8988T (cell line): ENCODE measurements at places on chromosomes 2 and 18.
A peak's percentile ranks its signal among the peaks of the same experiment; 100 is the strongest.

DNA sequence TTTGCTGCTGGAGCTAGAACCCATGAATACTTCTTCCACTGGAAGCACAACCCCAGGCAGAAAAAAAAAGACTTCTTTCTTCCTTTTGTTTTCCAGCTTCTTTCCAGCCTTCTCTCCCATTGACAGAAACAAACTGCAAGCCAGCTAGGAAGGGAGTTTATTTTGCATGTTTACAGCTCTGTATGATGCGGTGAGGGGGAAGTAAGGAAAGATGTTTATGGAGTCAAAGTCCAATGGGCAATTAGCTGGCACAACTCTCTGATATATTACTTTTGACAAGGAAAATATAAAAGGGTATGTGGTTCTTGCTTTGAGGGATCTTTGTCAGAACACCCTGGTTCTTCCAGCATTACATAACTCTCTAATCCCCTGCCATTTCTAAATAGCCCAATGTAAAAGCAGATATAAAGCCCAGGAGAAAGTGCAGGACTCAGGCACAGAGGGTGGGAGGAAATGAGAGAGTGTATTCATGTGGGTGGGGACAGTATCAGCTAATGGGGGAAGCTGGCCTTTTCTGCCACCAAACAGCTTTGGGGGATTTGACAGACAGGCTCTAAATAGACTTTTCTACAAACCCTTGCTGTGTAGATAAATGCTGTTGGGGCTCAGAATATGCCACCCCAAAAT, 9.3 kb upstream of the NMS start:
- no peak for DNase-seq

- no peak for DNase-seq
These were observed at the start of gene MC4R for GRCh38 chr18:60372596-60372995. Gene MC4R, minus strand, starts transcription at chr18:60372775. Its CDS starts 426 bp downstream, at chr18:60372349.

- no peak for DNase-seq
These were observed 117.4 kb downstream of the FAM210A start for GRCh38 chr18:13608791-13609532.

GRCh38 chr2:9335322-9335832, 88.0 kb downstream of the ITGB1BP1 start:
- DNase-seq: no peak

GRCh38 chr2:17573085-17573803, 32.7 kb downstream of the VSNL1 start:
- DNase-seq: no peak

GRCh38 chr2:100856732-100857131, 36.8 kb downstream of the NPAS2 start:
- DNase-seq: no peak

GRCh38 chr2:145806546-145806945, 1286.6 kb upstream of the ZEB2 start:
- no peak for DNase-seq

- no peak for DNase-seq
These were observed 79.6 kb upstream of the LCLAT1 start for GRCh38 chr2:30367232-30368070.

GRCh38 chr2:12488352-12489318, 228.1 kb upstream of the TRIB2 start:
- no peak for DNase-seq

DNA sequence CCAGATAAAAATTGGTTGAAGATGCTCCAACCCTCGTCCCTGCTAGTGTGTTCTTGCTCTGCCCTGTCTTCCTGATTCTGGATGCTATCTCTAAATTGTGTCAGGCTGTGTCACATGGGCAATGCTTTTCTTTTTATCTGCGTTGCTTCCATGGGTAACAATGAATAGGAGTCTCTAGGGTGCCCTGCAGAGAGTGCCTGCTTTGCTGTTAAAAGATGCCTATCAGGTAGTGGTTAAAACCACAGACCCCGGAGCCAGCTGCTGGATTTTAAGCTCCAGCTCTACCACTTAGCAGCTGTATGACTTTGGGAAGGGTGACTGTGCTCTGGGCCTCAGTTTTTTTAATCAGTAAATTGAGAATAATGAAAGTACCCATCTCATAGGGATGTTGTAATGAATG, 340.3 kb downstream of the PLCL1 start:
- DNase-seq: no peak

DNA sequence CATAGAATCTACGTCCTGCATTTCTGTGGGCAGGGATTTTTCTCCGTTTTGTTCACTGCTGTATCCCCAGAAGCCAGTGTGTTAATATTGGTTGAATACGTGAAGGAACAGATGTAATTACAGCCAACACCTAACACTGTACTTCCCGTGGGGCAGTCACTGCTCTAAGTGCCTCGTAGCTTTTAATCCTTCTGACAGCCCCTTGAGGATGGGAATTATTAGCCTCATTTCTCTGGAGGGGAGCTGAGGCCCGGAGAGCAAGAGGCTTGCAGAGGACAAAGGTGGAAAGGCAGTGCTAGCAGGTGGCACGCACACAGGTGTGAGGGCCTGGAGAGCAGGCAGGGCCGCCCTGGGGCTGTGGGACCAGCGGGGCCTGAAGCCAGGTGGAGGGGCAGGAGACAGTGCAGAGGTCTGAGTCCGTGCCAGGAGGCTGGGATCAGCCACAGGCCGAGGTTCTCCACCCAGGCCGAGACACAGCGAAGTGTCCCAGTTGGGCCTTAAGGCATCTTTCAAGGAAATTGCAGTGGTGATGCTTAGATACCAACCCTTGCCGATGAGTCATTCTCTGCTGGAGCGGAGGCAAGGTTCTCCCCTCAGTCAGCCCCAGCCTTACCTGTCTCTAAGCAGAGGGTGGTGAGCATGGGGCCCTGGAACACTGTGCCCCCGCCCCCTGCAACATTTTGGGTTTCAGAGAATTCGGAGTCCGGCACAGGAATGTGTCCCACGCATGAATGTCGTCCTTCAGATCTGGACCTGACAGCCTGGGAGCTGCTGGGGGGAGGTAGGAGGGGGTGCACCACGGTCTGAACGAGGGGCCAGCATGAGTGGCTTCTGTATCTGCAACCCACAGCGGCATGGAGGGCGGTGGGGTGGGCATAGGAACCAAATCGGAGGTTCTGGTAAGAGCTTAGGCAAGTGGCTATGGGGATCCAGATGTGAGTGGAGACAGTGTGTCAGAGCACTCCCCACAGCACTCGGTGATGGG, 122.6 kb downstream of the GBX2 start:
- no peak for DNase-seq

GRCh38 chr2:217261452-217261851, 401.6 kb upstream of the TNP1 start:
- no peak for DNase-seq

DNA sequence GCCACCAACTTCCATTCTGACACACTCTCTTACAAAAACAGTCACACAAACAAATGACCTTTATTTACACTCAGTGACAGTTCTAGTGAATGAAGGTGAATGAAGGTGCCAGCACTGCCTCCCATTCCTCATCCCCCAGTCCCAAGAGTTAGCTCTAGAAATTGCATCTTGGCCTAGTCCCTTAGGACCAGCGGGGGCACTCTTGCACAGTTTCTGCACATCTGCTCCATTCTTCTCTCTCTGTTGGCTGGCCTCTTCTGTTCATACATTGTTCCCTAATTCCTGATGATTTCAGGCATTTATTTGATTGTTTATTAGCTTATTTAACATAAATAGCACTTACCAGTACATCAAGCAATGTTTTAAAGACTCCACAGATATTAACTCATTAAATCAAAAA, 30.9 kb downstream of the GAREM1 start:
- DNase-seq: peak; percentile 18

GRCh38 chr2:17149945-17150344, 368.3 kb downstream of the RAD51AP2 start:
- DNase-seq: no peak

DNA sequence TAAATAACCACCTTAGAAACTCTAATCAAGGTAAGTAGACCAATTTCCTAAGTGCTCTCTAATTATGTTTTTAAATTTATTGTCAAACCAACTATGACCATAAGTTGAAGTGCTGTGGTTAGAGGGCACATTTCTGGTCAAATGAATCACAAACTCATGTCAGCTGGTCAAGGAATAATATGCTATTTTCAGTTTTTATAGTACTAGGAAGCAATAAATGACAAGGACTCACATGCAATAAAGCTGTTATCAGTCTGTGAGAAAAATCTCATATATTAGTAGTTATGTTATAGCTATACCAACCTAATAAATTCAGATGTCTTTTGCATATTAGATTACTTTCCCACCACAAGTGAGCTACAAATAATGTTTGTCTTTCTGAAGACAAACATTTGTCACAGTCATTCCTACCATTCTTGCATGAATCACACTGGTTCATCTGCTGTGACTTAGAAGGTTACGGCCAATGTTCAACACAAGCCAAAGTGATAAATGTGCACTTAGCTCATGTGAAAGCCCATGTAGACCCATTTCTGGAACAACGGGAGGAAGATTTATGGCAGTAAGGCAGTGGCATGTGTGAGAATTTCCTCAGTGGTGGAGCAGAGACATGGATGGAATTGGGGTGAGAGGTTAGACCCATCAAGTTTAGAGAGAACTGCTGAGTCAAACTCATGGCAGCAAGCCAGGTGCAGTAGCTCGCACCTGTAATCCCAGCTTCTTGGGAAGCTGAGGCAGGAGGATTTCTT, 27.4 kb upstream of the CCNYL1 start:
- no peak for DNase-seq

DNA sequence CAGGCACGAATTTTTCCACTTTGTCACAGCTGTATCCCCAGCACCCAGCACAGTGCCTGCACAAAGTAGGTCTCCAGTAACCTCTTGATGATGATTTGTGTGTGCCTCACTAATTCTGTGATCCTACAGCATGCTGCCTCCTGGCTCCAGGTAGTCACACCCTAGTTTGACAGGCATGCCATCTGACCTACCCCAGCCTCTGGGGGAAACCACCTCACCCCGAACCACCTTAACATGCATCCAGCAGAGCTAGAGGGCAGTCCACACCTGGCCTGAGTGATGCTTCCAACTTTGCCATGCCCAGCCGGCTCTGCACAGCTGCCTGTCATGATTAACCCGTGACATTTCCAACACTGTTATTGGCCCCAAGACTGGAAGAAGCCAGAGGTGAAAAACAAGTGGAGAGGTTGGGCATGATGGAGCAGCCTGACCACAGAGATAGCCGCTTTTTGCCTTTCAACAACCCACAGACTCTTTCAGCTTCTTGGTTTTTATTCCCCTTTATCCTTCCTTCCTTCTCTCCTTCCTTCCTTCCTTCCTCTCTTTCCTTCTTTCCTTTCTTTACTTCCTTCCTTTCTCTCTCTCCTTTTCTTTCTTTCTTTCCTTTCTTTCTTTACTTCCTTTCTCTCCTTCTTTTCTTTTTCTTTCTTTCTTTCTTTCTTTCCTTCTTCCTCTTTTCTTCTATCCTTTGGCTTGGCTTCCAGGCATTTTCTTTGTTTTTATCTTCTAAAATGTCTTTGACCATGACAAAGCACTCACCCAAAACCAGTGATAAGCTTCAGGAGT, 294.4 kb upstream of the SIX2 start:
- no peak for DNase-seq

DNA sequence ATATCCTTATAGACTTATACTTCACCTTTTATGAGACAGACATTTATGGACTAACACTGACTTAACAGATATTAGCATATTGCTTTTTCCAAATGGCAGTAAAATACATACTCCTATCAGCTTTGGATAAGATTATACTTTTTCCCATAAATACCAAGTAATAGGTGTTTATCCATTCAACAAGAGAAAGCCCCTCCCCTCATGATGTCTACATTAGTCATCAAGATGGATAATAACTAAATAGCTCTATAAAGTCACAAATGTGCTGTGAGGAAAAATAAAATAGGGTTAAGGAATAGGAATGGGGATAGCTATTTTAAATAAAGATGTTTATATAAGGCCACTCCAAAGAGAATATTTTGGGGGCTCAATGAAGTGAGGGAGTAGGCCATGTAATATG, 39.4 kb downstream of the CSRNP3 start:
- no peak for DNase-seq

DNA sequence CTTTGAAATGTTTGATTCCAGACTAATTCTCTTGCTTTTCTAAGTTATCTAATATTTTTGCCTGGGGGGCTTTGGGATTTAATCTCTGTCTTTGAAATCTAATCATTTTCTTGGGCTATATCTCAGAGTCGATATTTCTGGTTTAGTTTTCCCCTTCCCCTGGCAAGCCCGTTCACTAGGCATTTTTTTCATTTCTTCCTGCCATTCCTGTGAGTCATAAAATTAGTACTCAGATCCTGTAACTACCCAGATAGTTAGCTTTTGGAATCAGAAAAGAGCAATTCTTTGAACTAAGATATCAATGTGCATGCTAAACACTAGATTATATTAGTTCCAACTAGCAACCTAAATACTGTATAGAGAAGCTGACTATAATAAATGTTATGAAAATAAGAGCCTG, 29.4 kb upstream of the RNF149 start:
- no peak for DNase-seq

GRCh38 chr2:23533338-23533695, 148.3 kb downstream of the KLHL29 start:
- no peak for DNase-seq

- no peak for DNase-seq
These were observed 198.3 kb upstream of the CNTNAP5 start for GRCh38 chr2:123826729-123827271.

- DNase-seq: peak; percentile 37
These were observed 74.5 kb upstream of the YPEL5 start for GRCh38 chr2:30072250-30072842.

GRCh38 chr2:170711774-170712652, 3.1 kb upstream of the SP5 start:
- no peak for DNase-seq

DNA sequence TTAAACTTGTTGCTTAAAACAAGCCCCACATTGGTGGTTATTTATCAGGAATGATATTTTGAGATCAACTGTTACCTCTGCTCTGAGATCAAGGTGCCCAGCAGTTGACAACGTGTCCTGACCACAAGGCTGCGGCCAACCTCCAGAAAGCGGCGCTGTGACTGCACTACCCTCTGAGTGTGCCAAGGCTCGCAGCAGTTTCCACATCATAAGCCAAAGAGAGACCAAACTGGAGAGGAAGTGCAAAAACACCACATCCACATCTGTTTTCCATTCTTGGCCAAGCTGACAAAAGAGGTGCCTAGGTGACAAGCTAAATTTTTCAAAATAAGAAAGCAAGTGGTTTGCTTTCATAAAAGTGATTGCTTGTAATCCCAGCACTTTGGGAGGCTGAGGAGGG, 410.8 kb upstream of the POU3F3 start:
- no peak for DNase-seq

- DNase-seq: no peak
These were observed 300.1 kb downstream of the TDRD15 start for GRCh38 chr2:21423854-21424253.

DNA sequence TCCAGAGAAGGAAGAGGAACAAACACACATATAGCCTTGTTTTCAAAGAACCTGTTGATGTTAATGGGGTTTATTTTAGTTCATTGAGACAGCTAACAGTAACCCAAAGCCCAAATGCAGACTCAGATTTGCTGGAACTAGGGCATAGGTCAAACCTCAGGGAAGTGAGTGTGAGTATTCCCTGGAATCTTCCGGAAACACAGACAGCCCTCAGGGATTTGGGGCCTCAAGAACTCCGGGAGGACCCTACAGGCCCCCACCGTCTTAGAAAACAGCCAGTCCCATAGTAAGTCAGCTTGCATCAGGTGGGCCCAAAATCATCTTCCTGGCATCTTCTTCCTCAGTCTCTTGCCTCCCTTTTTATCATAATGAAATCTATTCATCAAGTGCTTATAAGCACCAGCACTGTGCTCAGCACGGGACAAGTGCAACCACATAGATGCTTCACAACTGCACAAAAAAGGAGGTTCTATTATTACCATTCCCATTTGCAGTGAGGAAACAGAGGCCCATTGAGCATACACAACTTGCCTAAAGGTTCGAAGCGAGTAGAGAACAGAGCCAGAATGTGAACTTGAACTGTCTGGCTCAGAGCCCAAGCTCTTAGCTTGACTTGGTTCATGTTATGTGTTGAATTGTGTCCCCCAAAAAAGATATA, 50.2 kb upstream of the BCL11A start:
- no peak for DNase-seq
